ENCODE measurements at places on chromosomes 6 and 20.

DNA sequence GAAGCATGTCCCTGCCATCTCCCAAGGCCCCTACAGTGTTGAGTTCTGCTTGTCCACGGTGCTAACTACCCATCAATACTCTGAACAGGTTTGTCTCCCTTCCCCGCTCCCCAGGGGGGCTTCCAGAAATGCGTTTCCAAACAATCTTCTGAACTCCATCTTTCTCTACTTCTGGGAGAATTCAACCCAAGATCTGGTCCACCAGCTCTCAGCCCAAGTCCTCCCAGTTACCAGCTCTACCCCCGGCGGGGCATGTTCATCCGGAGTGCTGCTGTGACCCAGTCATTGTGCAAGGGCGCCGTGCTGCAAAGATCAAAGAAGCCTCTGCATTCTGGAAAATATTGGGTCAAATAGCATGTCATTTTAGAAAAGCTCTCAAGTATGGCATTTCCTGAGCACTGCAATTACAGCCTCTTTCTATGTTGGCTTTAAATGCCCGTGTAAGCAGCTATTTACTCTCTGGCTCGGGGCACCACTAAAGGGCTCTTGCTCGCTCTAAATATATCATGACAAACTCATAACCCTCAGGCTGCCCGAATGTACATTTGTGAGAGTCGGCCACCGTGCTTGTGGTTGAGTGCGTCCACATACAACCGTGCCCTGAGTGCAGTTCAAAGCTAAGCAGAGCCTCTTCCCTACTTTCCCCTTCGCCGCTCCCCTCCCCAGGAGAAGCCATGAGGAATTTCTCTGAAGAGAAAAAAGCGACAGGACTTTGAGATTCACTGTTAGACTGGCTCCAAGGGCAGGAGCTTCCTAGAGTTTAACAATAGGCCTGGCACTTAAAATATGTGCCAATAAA, 71.6 kb downstream of the BANF2 start:
- no peak for DNase-seq
- no peaks in the 10 kb centered on the region for H3K36me3 ChIP-seq
- no peak overlapping the region for H3K27ac ChIP-seq
- no peaks in the 10 kb centered on the region for H3K4me1 ChIP-seq

DNA sequence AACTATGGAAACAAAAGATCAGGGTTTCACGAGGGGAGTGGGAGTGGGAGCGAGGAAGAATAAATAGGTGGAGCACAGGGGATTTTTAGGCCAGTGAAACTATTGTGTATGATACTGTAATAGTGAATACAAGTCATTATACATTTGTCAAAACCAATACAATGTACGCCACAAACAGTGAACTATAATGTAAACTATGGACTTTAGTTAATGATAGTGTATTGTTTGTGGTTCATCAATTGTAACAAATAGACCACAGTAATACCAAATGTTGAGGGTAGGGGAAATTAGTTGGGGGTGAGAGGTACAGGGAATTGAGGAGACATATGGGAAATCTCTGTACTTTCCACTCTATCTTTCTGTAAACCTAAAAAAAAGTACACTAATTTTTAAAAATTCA, 218.4 kb downstream of the FRK start:
- H3K27ac ChIP-seq = no peak overlapping the region
- H3K4me1 ChIP-seq = no peaks in the 10 kb centered on the region
- H3K27me3 ChIP-seq = no peaks in the 10 kb centered on the region
- no peak overlapping the region for H3K4me3 ChIP-seq
- no peaks in the 10 kb centered on the region for H3K36me3 ChIP-seq

DNA sequence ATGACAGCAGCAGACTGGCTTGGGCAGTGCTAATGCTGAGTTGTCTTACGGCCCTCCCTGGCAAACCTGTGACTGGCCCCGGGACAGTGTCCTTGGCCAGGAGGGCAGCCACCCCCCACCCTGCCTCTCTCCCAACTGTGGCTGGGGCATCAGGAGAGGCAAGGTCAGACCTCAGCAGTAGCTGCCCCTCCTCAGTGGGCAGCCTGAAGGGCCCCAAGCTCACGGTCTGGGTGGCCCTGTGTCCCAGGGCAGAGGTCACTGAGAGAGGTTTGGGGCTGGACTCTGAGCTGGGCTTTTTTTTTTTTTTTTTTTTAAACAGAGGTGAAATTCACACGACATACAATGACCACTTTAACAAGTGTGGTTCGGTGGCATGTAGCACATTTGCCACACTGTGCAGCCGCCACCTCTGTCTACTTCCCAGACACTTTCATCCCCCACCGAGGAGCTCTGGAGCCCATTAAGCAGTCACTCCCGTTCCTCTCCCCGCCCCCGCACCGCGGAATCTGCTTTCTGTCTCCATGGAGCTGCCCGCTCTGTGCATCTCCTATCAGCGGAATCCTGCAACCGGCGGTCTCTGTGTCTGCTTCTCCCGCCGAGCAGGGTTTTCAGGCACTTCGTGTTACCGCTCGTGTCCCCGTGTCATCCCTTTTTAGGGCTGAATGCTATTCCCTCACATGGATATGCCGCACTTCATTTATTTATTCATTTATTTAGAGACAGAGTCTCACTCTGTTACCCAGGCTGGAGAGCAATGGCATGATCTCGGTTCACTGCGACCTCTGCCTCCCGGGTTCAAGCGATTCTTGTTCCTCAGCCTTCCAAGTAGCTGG, 67.9 kb upstream of the GATA5 start:
- H3K4me3 ChIP-seq = no peak overlapping the region
- H3K4me1 ChIP-seq = no peaks in the 10 kb centered on the region
- H3K27ac ChIP-seq = no peak overlapping the region
- no peaks in the 10 kb centered on the region for H3K36me3 ChIP-seq
- DNase-seq = peak; percentile 38
- peaks cover 39% of the 10 kb centered on the region for H3K27me3 ChIP-seq

DNA sequence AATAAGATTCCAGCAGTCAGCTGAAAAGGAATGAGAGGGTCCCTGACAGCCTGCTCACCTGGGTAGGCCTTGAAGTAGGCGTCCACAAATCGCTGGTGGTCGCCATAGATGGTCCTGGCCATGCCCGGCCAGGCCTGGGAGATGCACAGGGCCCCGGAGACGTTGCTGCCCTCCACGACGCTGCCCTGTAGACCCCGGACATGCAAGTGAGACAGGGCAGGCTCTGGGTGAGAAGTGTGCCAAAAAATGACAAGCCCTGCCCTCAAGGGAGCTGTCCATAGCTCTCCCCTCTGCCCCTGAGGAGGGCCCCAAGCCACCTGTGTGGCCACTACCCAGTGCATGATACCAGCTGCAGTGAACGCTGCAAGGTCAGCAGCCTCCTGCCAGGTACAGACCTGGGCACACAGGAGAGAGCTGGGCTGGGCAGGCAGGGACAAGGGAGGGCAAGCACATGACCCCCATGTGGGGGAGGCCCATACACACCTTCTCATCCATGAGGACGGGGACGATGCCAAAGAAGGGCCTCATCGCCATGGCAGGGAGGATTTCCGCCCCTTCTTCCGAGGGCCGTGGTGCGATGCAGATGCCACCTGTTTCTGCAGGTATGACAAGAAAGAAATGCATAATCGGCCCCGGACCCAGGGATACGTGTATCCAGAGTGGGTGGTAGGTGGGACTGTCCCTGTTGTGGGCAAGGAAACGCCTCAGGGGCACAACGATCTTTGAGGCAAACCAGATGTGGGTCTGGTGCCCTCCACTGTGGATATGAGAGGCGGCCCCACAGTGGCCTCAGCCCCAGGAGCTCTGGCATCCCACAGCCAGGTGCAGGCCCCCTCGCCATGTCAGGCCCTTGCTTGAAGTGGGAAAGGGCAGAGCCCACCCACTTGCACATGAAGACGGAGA, 21.2 kb upstream of the APMAP start:
- no peak overlapping the region for H3K27ac ChIP-seq
- H3K36me3 ChIP-seq = no peaks in the 10 kb centered on the region
- H3K27me3 ChIP-seq = no peaks in the 10 kb centered on the region
- H3K4me1 ChIP-seq = no peaks in the 10 kb centered on the region
- H3K4me3 ChIP-seq = no peak overlapping the region

GRCh38 chr6:7647504-7647903, 57.5 kb downstream of the SNRNP48 start:
- H3K27me3 ChIP-seq = no peaks in the 10 kb centered on the region
- no peak overlapping the region for H3K27ac ChIP-seq
- H3K4me1 ChIP-seq = peaks cover 3% of the 10 kb centered on the region
- DNase-seq = no peak

Data from GM23248 (cell line).